LHCN-M2 (cell line): ENCODE measurements at places on chromosomes 3 and 15. TPM values are rescaled to one million over a fixed set of nuclear protein-coding genes. Genes with fewer than 3 reads are reported as not detected.

DNA sequence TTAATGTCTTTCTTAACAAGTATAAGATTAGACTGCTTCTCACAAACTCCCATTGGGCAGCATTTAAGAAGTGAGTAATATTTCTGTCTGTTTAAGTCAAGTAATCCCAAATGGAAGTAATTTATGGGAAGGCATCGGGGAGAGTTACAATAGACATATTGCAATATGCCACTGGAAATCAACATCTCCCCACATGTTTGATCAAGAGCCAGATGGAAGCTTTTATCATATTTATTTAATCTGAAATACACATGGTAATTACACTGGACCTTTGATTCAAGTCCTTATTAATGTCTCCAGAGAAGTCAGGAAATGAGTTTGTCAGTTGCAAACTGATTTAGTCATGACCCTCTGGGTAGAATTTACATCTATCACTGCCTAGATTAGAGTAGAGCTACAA lies 943.8 kb downstream of the VGLL3 start:
- DNase-seq = no peak

DNA sequence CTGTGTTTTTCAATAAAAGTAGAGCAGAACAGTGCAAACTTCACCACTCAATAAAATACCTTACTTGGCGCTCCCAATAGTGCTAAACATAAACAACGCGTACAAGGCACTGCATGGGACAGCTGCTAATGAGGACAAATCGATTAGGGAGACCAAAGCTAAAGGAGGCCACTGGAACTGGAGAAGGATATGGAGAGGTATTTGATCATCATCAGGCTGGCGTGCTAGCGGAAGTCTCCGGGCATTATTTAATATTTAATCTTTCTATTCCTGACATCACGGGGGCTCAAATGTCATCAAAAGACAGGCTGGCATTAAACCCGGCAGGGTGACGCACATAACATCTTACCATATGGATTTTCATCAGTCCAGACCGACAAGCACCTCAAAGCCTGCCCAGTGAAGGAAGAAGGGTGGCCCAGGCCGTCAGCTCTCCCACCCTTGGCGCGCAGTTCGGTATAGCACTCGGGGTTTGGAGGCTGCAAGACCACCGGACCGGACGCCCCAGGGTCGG lies 604 bp downstream of the CCPG1 start:
- peak; percentile 47 for DNase-seq

- no peak for DNase-seq
These were observed 63.7 kb upstream of the TPRG1 start for GRCh38 chr3:189108067-189108466.

DNA sequence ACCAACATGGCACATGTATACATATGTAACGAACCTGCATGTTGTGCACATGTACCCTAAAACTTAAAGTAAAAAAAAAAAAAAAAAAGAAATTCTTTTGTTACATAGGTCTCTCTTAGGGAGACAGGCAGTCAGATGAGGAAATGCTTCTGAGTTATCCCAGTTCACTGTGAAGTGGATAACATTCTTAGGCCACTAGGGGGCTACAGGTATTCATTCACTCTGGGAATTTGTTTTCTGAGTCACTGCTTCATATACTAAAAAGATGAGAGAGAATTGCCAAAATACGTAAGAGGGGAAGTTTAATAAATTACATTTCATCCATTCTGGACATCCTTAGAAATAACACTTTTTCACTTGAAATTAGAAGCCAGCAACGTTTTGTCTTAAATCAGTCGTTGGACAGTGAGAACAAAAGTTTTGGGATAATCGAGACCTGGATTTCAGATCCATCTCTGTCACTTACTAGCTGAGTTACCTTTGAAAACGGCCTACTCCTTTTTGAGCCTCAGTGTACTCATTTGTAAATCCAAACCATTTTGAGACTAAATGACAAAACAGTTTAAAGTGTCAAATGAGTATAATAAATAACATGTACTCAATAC lies 738.4 kb upstream of the ALCAM start:
- DNase-seq = peak; percentile 59

DNA sequence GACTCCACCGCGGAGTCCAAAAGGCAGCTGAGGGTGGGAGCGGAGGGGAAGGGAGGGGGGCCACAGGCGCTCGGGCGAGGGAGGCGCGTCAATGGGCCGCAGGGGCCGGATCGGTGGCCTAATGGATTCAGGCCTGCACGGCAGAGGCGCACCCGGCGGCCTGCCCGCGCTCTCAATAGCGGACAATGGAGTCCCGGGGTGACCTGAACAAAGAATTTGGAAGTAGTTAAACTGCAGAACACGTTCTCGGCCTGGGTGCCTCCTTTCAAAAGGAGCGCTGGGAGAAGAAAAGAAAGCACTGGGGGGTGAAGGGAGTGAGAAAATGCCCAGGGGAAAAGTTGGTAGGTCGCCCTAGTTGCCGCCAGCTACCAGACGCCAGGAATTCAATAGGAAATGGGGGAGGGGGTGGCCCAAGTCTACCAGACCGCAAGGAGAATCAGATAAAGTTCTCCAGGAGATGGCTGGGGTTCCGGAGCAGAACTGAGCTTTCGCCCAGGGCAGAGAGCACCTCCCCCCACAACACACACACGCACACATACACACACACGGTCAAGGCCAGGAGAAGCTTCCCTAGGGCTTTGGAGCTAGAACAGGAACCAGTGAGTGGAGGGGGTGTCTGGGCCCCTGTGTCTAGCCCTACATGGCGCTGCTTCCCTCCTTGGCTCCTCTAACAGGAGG lies 25.8 kb upstream of the POLG start:
- DNase-seq = no peak

DNA sequence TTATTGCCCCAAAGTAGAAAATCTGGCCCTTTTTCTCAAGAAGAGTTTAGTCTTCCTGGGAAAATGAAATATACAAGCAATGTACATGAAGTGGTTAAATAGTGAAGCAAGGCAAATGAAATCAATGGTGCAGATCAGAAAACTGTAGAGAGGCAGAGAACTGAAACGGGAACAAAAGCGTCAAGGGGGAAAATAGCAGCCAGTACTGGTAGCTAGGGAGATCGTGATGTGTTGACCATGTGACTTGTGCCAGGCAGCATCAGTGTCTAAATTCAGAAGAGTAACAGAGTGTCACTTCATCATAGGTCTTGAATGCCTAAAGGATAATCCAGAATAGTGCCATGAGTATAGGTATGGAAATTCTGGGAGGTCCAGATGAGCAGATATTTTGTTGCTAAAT lies 163.1 kb downstream of the CHL1 start:
- no peak for DNase-seq

MON1A gene
- total RNA-seq = 16.8 and 20.5 TPM in 2 replicates

DNA sequence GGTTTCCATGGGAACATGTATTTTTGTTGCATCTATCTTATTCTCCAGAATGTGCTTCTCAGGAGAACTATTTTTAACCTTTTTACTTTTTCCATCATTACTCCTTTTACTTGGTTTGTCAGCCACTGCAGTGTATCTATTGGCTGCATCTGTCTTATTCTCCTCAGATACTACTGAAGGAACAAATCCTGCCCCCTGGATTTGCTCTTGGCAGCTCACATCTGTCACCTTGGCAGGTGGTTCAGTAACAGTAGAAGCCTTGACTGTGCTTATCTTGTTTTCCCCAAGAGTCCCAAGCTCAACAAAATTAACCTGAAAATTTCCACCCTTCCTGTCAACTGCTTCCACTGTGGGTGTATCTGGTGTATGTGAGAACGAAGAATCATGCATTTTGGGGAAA lies 106.0 kb downstream of the MAP4 start:
- DNase-seq = no peak

EXD1 gene
- total RNA-seq = not detected in 2 replicates

DNA sequence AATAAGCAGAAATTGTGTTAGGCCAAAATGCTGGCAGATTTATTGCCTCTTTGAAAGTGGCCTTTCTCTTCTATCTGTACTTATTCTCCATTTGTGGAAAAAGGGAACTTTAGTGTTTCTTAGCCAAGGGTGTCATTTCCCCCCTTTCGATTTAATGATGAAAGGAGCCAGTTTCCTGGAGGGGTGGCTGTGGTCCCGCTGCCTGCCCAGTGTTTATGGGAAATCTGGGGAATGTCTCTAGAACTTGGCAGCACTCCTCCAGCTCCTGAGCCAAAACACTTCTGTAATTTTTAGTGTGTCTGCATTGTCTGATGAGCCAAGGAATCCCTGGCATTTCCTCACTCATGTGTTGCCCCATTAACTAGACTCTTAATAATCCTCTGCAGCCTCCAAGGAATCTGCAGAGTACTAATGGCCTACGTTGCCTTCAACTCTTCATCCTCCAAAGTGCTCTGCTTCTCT lies 448.8 kb downstream of the GRM7 start:
- no peak for DNase-seq

- DNase-seq = no peak
These were observed 27.9 kb upstream of the NIT2 start for GRCh38 chr3:100306695-100307094.

DNAJB8 gene
- not detected in 2 replicates for total RNA-seq

- DNase-seq = no peak
These were observed 11.3 kb downstream of the RYR3 start for GRCh38 chr15:33322091-33322490.

FBXW12 gene
- not detected in 2 replicates for total RNA-seq
